Astrocyte (in vitro differentiated cells and primary cell): ENCODE measurements at places on chromosomes 3 and 15. TPM values are rescaled to one million over a fixed set of nuclear protein-coding genes. Genes with fewer than 3 reads are reported as not detected.

The GOLGA6A gene
- 0.30 and 0.31 TPM in 2 replicates for total RNA-seq

DNA sequence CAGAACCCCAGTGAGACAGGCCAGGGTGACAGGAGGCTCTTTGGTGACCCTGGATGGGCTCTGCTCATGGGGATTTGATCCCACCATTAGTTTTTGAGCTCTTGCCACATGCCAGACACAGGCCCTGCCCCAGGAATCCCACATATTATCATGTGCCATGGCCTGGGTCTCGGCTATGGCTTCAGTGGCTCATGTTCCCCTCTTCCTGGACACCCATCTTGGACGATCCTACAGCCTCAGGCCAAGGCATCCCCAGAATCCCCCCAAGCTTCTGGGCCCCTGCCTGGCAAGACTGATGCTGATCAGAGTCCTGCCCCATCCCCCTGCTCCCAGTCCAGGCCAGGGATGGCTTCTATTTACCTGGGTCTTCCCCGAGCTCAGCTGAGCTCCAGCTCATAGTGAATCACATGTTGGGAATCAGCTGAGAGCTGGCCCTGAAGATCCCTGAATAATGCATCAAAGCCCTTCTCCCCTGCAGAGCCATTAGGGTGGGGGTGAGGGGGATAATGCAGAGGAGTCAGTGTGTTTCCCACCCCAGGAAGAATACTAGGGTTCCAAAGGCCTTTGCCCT lies 50.9 kb upstream of the CHRNB4 start:
- DNase-seq, result no peak

The KLHL40 gene
- not detected in 2 replicates for total RNA-seq

DNA sequence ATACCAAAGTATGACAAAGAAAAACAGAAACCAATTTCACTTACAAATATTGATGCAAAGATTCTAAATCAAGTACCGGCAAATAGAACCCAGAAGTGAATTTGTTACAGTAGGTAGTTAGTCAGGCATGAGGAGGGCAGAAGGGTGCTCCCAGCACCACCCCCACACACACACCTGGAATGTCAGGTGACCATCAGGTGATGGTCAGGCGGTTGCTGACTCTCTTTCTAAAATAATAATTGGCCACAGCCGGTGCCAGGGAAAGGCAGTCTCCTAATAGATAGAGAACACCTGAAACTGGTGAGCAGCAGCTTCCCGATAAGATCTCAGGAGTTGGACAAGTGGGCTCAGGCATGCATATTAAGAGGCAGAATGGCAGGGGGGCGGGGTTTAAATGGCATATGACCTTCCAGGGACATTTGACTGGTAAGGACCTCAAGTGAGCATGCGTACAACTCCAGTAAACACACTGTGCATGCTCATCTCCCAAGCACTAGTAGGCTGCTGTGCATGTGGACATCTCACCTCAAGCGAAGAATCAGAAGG lies 131.1 kb downstream of the ANO10 start:
- DNase-seq, result no peak

- DNase-seq, result no peak
Observed at GRCh38 chr3:48688032-48688736, 2.5 kb upstream of the NCKIPSD start.

GRCh38 chr3:172339892-172340291 lies 108.4 kb downstream of the GHSR start:
- no peak for DNase-seq
